NCI-H1048 (cell line): ENCODE measurements at places on chromosomes 1 and 21.
A peak's percentile ranks its signal among the peaks of the same experiment; 100 is the strongest.

- DNase-seq = no peak
Measured at GRCh38 chr1:182397653-182398393, 2.6 kb downstream of the TEDDM1 start.

- DNase-seq = no peak
Measured at GRCh38 chr1:22224091-22224490, 81.2 kb upstream of the WNT4 start.

DNA sequence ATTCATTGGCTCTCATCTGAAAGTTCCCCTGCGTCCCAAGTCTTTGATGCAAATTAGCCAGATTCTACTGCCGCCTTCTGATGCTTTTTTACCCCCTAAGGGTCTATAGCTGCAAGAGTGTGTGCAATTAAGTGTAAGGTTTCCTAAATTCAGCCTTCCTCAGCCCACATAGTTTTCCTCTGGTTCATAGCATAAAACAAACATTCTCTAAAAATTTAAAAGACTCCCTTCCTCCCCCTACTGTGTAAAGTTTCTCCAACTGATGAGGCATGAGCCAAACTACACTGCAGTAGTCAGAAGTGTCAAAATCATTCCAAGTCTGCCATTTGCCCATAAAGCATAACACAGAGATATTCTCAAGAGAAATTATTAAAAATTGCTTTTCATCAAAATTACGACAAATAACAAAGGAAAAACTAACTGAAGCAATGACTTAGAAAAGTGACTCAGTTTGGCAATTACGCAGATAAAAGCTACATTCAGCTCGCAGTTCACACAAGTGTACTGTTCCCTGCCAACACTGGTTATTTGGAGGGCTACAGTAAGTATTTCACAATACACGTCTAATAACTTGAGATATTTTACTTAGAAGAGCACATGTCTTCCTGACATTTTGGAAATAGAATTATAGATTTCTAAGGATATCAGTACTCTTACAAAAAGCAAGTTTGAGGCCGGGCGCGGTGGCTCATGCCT is 15.4 kb downstream of the KCNH1 start:
- DNase-seq = no peak

DNA sequence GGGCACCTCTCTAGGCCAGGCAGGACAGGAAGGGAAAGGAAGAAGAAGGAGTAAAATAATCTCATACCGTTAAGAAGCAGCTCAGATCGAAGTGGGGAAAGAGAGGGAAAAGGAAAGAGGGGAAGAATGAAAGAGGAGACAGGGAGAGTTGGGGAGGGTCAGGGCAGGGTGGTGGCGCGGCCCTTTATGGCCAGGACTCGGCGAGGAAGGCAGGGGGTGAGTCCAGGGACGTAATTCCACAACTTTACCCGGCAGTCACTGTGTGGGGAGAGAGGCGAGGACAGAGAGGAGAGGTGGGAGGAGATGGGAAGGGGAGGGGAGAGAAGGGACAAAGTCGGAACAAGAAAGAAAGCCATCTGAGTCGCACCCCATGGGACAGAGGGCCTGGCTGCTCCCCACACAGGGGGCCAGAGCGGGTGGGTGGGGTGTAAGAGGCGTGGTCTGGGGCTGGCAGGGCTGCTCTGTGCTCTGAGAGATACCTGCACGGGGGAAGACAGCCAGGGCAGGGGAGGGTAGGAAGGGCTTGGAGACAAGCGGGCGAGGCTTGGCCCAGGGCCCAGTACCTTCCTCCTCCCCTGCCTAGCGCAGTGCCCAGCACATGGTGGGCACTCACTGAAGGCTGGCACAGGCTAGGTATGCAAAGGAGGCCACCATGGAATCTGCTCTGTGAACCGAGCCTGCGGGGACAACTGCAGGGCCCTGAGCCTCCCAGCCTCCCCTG is 49.4 kb downstream of the KIF21B start:
- DNase-seq = no peak

- DNase-seq = no peak
Measured at GRCh38 chr21:35359076-35359475, 310.0 kb upstream of the RUNX1 start.

DNA sequence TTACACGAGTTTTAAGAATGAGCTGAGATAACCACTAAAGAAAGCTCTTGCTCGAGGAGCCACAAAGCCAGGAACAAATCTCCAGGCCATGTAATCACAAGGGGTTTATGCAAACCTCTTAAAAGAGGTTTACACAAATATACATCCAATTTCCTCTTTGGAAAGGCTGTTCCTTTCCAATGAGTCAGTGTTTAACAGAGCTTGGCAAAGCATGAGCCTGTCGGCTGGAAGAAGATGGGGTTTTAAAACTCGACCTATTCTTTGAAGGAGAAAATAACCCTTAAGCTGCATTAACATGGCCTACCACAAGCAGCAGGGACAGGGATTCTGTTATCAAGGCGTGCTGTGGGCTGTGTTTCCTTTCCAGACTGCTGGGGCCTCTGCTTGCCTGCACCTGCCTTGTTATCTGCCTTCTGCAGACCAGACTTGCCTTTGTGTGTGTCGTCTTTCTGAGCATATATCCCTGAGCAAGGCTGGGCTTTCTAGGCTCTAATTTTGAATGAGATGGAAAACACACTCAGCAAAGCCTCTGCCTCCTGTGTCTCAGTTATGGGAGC is 40.6 kb upstream of the CYP2J2 start:
- no peak for DNase-seq

DNA sequence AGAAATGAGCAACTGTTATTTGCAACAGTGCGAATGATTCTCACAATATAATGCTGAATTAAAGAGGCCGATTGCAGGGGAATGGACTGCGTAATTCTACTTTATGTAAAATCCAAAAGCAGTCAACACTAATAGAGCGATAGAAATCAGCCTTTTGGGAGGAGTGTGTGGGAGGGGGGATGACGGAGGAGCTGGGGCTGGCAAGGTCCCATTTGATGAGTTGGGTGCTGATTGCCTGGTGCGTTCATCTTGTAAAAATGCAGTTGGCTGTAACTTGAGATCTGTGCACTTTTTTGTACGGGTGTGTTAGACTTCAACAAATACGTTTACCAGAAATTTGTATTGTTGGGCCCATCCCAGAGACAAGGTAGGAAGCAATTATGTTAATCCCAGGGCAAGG is 20.7 kb downstream of the TNFRSF8 start:
- no peak for DNase-seq

DNA sequence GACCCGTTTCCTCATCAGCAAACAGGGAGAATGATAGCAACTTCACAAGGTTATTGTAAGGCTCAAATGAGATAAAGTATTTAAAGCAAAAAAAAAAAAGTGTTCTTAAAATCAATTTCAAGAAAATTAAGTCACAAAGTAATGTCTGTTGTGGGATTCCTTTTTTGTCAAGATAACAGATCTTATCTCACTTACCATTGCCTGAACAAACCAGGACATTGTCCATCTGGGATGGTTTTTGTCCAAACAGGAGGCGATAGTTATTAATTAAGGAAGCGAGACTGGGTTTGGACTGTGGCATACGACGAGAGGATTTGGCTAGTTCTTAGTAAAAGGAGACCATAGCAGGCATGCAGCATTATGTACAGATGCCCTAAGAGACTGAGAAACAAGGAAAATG is 458.4 kb downstream of the SMYD3 start:
- DNase-seq = no peak

GRCh38 chr1:203609979-203610493 is 16.6 kb upstream of the ATP2B4 start:
- DNase-seq = no peak

DNA sequence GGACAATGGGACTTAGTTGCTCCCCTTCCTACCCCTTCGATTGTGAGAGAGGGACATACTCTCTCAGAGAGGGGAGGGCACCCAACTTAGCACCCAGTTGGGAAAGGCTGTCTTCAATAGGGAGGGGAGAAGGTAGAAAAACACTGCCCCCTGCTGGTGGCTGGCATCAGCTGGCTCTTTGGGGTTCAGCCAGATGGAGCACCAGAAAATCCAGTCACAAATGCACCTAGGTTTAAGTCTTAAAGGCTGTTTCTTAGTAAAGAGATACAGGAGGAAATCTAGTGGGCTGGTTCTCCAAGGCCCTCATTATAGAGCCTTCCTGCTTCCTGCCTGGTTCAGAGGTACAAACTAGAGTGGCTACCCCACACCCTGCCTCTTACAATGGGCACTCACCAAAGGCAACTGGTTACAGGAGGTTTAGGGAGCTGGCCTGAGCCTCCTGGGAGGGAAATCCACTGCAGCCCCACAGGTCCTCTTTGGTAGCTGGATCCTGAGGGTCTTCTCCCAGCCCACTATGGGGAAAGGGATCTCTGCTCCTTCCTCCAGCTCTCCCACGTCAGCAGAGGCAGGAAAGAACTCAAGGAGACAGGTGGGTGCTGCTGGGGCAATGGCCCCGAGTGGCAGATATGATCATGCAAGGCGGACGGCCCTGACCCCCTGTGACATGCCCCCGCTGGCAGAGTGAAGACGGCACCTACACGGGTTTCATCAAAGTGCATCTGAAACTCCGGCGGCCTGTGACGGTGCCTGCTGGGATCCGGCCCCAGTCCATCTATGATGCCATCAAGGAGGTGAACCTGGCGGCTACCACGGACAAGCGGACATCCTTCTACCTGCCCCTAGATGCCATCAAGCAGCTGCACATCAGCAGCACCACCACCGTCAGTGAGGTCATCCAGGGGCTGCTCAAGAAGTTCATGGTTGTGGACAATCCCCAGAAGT is 28.3 kb downstream of the EIF2D start:
- peak; percentile 38 for DNase-seq

DNA sequence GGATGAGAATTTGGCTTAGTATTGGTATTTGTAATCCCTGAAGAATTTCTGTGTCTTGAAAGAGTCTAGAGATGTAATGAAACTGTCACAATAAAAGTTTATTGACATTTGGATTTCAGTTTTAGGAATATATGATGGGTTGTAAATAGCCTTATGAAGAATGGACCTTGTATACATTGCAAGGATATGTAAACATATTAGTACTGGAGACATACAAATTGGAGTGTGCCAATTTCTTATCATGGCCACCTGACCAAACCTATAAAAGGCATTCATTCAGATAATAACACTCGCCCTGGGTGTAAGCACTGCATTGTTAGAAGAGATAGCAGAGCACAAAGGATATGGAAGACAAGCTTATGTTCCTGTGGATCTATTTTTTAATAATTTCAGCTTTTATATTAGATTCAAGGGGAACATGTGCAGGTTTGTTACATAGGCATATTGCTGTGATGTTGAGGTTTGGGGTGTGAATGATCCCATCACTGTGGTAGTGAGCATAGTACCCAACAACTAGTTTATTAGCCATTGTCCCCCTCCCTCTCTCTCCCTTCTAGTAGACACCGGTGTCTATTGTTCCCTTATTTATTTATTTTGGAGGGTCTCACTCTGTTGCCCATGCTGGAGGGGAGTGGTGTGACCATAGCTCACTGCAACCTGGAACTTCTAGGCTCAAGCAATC is 8.6 kb downstream of the S1PR1 start:
- DNase-seq = no peak

GRCh38 chr1:58927722-58928085 is 143.9 kb upstream of the JUN start:
- DNase-seq = no peak
